ENCODE measurements at places on chromosomes 4 and X. TPM values are rescaled to one million over a fixed set of nuclear protein-coding genes. Genes with fewer than 3 reads are reported as not detected.

The CXorf65 gene
- total RNA-seq = 12.1 TPM

The RASGEF1B gene
- 3.5 TPM for total RNA-seq

The SPIN2A gene
- 1.1 TPM for total RNA-seq

- no peak for DNase-seq
Measured at GRCh38 chr4:129377131-129377845, 281.3 kb downstream of the C4orf33 start.

GRCh38 chr4:55822329-55822728 is 2.7 kb downstream of the EXOC1L start:
- DNase-seq = no peak

DNA sequence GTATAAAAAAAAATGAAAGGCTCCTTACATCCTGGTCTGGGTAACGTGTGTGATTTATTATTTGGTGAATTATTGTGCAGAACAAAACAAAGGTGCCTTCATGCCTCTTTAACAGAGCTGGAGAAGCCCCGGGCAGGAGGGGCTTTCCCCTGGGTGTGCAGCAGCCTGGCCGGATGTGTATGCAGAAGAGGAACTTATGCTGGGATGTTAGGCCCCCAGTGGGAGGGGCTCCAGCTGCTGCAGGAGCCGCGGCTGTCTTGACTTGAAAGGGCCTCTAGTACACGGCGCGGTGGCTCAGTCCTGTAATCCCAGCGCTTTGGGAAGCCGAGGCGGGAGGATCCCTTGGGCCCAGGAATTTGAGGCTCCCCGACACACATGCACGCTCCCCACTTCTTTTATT is 16.0 kb downstream of the CCNQ start:
- peak; percentile 76 for DNase-seq

DNA sequence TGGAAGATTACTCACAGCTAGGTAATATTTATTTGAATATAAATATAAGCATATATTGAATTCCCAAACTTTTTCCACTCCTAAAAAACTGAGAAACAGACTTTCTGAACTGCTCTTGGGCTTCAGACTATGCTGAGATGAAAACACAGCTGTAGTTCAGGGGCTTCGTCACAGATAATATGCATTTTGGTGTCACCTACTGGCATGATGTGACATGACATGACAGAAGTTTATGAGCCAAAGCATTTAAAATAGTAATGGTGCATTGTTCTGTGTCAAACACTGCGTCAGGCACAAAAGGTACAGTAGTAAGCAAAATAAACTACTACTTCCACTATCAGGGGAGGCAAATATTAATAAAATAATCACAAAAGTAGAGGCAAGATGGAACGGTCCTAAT is 171.3 kb downstream of the BTC start:
- DNase-seq = no peak

DNA sequence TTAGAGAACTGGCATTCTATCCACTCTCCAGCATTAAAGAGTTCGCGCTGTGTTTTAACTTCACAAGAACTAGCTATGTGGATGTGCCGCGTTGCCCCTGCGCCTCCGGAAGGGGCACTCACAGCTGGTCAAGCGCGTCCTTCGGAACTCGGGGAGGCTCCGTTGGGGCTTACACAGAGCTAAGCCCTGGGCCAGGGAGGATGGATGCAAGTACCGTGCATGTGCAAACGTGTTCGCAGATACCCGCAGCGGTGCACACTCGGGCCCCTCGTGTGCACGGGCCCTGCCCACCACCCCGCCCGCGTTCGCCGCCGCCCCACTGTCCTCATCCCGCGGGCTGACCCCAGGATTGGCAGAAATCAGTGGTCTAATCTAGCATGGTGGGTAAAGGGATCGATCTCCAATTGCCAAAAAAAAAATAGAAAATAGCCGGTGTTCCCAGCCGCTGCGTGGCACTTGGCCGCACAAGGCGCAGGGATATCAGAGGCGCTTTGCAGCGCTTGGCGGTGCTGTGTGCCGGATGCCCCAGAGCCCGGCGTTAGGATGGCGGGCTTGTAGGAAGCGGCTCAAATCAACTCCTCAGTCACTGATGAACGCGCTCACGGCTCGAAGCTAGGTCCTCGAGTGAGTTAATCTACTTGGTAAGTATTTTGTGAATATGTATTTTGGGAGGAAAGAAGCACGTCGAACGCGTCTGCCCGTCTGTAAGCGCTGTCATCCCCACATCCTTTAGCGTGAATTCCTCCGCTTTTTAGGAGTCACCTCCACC is 989 bp upstream of the PCDH10 start:
- DNase-seq = no peak

DNA sequence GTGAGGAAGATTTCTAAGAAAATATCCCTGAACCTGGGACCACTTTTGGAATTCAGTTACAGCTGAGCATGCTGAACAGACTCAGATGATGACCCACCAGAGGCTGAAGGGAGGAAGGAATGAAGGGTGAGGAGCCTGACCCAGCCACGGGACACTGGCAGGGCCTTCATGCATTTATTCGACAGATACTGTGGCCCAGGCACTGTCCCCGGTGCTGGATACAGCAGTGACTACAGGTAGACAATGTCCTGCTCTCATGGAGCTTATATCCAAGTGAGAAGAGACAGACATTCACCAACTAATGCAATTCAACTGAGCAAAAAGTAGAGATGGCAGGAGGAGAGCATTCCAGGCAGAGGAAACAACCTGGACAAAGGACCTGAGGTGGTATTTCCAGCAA is 2.2 kb upstream of the IQSEC2 start:
- no peak for DNase-seq
